ENCODE measurements at places on chromosomes 6 and 20.

GRCh38 chr20:46367967-46368901 lies 38.2 kb downstream of the ELMO2 start:
- DNase-seq, result peak; percentile 40

GRCh38 chr6:73566954-73567591 lies 46.2 kb upstream of the EEF1A1 start:
- DNase-seq, result no peak

- DNase-seq, result no peak
Measured at GRCh38 chr20:25304025-25304549, 56.2 kb downstream of the PYGB start.

DNA sequence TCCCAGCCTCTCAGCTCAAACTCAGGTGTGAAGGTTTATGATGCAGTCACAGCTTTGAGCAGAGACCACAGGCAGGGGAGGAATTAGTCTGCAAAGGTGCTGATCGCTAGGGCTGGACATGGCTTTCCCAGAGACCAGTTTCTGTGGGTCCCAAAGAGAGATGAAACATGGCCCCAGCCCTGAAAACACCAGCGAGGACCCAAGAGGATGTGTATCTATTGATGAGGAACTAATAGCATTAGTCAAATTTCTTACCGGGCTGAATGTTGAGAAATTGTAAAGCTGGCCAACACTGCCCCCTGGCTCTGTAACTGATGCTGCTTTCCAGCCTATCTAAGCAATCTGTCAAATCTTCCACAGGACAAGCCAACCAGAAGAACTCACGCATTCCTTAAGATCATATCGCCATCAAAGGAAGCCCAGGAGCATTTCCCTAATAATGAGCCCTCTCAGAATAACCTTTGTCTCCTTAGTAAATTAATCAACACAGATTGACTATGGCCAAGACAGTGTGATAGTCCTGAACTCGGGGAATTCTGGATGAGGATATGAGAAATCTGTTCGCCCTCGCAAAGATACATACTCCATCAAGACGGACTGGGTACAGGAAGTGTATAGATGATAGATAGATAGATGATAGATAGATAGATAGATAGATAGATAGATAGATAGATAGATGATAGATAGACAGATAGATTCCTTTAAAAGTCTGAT lies 7.8 kb upstream of the ACSS1 start:
- DNase-seq, result peak; percentile 76

GRCh38 chr6:128135325-128135724 lies 234.5 kb upstream of the THEMIS start:
- no peak for DNase-seq

DNA sequence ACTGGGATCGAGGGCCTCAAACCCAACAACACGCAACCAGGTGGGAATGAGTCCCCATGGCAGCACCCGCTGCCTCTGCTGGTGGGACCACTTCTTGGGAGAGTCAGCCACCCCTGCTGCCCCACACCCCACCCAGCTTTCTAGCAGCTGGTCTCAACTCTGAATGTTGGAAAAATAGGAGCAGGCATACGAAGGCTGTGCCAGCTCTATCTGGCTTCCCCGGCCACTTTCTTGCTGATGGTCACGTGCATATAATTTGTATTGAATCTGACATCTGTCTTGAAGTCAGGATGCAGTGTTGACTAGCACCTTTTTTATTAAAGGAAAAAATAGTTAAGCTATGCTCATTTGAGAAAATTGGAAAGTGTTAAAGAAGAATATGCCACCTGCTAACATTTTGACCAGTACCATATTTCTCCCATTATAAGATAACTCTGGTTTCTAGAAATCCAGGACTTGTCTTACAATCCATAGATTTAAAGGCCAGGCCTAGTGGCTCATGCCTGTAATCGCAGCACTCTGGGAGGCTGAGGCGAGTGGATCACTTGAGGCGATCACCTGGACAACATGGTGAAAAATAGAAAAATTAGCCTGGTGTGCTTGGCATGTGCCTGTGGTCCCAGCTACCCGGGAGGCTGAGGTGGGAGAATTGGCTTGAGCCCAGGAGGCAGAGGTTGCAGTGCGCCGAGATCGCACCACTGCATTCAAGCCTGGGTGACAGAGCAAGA lies 26.9 kb upstream of the MAPRE1 start:
- DNase-seq, result no peak

- peak; percentile 19 for DNase-seq
Measured at GRCh38 chr20:57996936-57997890, 231.2 kb downstream of the ANKRD60 start.

DNA sequence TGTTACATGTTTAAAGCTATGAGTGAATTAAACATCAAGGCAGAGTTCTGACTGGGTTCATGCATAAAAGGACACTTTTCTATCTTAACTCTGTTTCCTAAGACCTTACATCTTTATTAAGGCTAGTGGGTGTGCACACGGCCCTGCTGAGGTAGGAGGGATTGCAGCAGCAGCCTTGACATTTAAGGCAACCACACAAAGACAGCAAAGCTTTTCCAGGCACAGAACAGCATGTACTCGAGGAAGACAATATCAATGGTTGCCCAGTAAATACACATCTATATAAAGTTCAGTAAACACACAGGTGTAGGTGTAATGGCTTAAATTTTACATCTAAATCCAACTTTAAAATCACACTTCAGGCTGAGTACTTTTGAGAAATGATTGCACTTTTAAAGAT lies 79.8 kb upstream of the LOC128125822 start:
- DNase-seq, result no peak

GRCh38 chr6:169921853-169922824 lies 170.7 kb downstream of the ERMARD start:
- DNase-seq, result no peak

DNA sequence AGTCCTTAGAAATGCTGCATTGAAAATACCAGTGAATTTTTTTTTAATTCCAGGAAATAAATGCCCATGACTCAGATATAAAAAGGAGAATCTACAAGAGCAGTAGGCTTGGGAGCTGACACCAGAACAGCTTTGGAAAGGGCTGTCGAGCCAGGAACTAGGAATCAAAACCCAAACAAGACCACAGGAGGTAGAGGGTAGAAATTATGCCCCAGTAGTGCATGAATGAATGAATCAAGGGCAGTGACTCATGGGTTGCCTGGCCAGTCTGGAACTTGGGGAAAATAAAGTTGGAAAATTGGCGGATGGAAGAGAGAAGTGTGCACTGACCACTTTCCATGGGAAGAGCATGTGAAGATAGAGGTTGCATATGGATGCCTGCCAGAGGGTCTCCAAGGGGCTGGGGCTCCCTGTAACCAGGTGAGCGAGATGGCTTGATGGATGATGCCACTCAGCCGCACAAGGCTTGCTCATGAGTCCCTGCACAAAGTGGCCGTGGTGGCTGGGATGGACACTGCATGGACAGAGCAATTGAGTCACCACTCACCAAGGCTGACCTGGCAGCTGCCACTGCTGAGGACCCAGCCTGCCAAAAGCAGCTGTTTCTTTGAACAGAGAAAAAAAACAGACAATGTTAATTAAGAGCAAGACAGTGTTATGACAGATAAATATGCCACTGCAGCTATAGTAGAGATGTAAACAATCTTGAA lies 15.2 kb upstream of the MCCD1 start:
- no peak for DNase-seq

- DNase-seq, result peak; percentile 38
Measured at GRCh38 chr20:53847139-53847836, 223.1 kb downstream of the BCAS1 start.

- DNase-seq, result no peak
Measured at GRCh38 chr20:37850036-37850592, 52.8 kb upstream of the VSTM2L start.

DNA sequence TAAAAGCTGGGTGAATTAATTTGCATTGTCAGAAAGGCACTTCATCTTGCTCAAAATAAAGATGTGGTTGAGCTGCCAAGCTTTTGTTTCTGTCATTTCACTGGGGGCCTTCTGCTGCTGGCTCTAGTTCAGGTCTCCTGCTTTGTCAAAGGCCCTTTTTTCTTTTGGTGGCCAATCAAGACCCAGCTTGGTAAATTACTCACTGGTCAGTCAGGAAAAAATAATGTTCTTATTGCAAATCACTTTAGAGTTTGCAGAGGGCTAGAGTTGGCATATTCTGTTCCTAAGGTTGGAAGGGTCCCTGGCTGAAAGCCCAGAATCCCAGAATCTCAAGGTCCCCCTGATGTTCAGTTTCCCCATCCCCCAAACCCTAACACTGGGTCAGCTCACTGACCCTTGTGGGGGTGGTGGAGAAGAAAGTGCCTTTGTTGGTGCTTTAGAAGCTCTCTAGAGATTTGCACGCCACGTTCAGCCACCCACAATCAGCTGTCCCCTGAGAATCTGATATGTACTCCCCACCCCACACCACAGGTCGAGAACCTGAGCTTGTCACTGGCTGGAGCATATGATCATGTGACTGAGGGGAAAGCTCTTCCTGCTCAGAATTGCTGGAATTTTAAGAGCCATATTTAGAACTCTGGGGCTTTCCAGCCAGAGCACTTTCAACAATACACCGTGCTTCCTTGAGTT lies 21.7 kb upstream of the BNIP5 start:
- peak; percentile 43 for DNase-seq

DNA sequence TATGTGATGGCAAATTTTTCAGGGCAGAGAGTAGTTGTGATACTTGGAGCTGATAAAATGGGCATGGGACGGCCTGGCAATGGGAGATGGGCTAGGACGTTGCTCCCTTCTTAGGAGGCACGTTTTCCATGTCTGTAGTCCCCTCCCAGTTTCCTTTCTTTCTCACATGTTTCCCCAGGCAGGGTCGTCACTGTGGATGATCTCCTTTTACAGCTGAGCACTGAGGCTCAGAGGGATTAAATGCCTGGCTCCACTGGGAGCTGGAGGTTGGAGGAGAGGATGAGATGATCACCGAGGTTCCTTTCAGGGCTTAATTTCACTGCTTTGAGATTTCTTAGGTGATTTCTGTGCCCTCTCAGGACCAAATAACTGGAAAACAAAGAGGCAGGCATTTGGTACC lies 136.7 kb downstream of the SOBP start:
- DNase-seq, result no peak

- no peak for DNase-seq
Measured at GRCh38 chr6:105483492-105483891, 80.6 kb upstream of the PREP start.

GRCh38 chr6:167094436-167094819 lies 28.5 kb upstream of the CCR6 start:
- DNase-seq, result no peak

- no peak for DNase-seq
Measured at GRCh38 chr6:11486486-11486885, 51.1 kb upstream of the TMEM170B start.

- DNase-seq, result no peak
Measured at GRCh38 chr20:48910347-48910781, 11.1 kb upstream of the ARFGEF2 start.

All from hematopoietic multipotent progenitor cell treated with erythropoietin and hydrocortisone succinate and interleukin-3 and kit ligand, for 8 days (in vitro differentiated cells).